Stimulated activated CD8-positive, alpha-beta memory T cell treated with anti-CD3 and anti-CD28 coated beads, Interleukin-4, amount 100 ng/mL, for 4 hours (primary cell): ENCODE measurements at places on chromosomes 6 and 20.

DNA sequence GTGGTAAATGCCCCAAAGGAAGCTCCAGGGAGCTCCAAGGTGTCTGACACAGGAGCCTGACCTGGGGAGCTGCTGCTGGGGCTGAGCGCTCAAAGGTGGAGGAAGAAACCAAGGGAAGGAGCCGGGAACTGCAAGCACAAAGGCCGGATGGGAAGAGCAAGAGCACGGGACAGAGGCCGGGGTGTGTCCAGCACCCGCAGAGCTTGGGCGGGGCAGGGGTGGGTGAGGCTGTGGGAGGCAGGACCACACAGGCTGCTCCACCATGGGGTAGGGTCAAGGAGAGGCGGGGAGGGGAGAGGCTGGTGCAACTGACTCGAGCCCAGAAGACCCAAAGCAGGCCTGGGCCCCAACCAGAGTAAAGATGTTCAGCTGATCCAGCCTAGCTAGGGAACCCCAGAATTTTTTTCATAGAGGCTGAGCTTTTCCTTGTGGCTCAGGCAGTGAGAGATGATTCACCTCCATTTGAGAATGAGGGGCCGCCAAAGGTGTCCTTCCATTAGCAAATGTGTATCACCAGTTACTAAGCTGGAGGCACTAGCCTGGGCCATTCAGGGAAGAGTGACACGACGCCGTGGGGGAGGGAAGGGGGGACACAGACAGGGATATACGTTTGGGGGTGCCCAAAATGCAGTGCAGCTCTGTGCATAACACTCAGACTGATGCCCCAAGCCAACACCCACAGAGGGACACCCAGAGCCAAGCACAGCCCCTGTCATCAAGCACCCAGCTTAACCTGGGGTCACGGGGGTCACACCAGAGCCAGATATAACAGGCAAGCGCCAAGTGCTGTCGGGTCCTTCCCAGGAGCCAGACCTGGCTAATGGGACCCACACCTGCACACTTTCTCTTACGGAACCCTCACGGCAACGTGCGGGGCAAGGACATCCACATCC, 21.3 kb upstream of the TLDC2 start:
- no peak for DNase-seq

DNA sequence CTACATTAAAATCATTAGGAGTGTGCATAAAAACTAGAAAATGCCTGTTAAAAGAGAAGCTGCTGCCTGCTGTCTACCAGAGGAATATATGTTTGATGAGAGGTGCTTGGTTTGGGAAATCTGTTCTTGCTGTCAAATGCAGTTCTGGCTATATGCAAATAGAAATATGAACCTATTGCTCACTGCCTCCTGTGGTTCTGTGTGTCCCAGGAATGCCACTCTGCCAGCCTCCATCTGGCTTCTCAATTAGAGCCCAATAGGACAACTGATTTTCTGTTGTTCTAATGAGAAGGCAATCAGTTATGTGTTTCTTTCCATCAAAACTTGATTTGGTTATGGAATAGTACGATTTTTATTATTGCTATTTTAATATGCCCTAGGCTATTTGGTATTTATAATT, 759.7 kb downstream of the HDGFL1 start:
- no peak for DNase-seq

GRCh38 chr6:128463942-128464341, 56.5 kb downstream of the PTPRK start:
- no peak for DNase-seq

GRCh38 chr20:43863821-43864544, 50.7 kb upstream of the TOX2 start:
- DNase-seq: no peak

- no peak for DNase-seq
Measured at GRCh38 chr6:6973721-6974120, 134.0 kb upstream of the RREB1 start.
